ENCODE measurements at places on chromosomes 16 and 17. TPM values are rescaled to one million over a fixed set of nuclear protein-coding genes. Genes with fewer than 3 reads are reported as not detected.

DNA sequence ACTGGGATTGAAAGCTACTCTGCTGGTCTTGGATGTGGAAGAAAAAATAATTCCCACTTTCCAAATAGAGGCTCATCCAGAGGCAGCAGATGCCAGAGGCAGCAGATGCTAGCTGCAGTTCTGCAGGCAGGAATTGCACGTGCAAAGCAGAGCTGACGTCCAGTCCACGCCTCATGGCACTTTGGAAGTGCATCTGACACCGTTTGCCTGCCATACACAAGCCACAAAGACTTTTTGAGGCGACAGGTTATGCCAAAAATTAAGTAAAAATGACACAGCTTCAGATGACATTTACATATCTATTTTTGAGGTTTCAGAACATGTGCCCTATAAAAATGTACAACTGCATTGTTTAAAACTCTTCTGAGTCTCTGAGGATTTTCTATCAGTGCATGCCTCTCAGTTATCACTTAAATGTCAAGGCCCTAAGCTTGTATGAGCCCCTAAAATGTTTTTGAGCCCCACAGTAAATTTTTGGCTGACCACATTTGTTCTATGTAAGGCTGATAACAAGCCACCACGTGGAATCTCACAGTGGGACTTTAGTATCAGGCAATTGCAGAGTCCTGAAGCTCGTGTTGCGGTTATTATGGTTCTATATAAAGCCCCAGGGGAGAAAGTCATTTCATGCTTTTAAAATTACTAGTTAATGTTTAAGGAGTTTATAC, 239.2 kb downstream of the PRKCA start:
- H3K4me3 ChIP-seq = no peak overlapping the region
- no peaks in the 10 kb centered on the region for H3K27me3 ChIP-seq
- H3K4me1 ChIP-seq = peaks cover 53% of the 10 kb centered on the region
- H3K36me3 ChIP-seq = peaks cover 23% of the 10 kb centered on the region
- no peak for DNase-seq

- H3K36me3 ChIP-seq = no peaks in the 10 kb centered on the region
- no peak for DNase-seq
- no peaks in the 10 kb centered on the region for H3K4me1 ChIP-seq
- no peak overlapping the region for H3K27ac ChIP-seq
- no peaks in the 10 kb centered on the region for H3K27me3 ChIP-seq
- H3K4me3 ChIP-seq = no peak overlapping the region
These were observed 388.5 kb downstream of the CNTNAP4 start for GRCh38 chr16:76665571-76666275.

GRCh38 chr16:606656-607307, 16.9 kb downstream of the RAB40C start:
- DNase-seq = no peak
- no peak overlapping the region for H3K27ac ChIP-seq
- H3K36me3 ChIP-seq = peaks cover 3% of the 10 kb centered on the region
- H3K4me3 ChIP-seq = no peak overlapping the region
- H3K4me1 ChIP-seq = peaks cover 3% of the 10 kb centered on the region
- no peaks in the 10 kb centered on the region for H3K27me3 ChIP-seq

DNA sequence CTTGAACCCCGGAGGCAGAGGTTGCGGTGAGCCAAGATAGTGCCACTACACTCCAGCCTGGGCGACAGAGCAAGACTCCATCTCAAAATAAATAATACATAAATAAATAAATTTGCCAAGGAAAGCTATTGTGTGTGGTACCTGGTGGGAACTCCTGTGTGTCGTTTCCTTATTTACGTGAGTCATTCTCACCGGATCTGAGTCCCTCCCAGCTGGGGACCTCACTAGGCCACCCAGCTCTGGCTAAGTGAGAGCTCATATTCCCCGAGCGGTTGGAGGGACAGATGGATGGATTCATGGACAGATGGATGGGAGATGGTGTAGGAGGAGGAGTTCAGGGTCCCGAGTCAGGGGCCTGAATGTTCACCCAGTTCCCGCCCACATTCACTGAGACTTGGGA, 22.9 kb upstream of the C1QL1 start:
- H3K27me3 ChIP-seq = peaks cover 39% of the 10 kb centered on the region
- H3K4me3 ChIP-seq = no peak overlapping the region
- no peak for DNase-seq
- no peaks in the 10 kb centered on the region for H3K36me3 ChIP-seq
- H3K27ac ChIP-seq = no peak overlapping the region

DNA sequence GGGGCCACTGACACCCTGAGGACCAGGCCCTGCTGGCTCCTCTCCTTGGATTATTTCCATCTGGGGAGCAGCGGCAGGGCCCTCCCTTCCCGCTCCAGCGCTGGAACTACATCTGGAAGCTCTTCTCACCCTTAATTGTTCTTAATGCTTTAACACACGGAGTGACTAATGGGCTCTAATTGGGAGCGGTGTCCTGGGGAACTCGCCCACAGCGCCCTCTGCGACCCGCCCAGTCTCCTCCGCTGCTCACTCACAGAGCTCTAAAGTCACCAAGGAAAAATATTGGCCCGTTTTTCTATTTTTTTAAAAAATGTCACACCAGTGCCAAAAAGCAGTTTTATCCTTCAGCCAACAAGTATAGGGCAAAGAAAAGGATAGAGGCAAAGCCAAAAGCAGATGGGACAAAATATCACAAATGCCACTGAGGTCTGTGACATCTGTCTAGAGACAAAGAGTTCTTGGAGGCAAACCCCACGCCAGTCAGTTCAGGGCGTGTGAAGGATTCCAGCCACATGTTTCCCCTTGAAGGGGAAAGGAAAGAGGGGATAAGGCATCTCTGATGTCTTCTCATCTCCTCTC, 134.7 kb downstream of the RBFOX3 start:
- no peak overlapping the region for H3K27ac ChIP-seq
- H3K27me3 ChIP-seq = peaks cover 3% of the 10 kb centered on the region
- no peak overlapping the region for H3K4me3 ChIP-seq
- no peaks in the 10 kb centered on the region for H3K36me3 ChIP-seq

DNA sequence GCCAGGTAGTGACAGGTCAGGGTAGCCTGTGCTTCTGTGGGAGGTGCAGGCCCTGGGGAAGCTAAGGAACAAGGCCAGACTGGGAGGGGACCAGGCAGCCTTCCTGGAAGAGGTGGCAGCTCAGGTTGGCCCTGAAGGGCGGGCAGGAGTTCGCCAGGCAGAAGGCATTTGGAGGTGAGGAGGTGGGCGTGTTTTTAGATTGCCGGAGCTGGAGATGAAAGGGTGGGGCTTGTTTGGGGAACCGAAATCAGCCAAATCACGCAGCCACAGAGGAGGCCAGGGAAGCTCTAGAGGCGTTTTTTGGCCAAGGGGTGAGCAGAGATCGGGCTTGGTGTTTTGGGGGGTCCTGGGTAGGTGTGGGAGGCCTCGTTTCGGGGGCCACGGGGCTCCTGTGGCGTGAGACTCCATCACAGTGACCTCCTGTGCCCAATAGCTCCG, 7.6 kb downstream of the ADCY7 start:
- peak overlapping the region; percentile 99 for H3K4me3 ChIP-seq
- DNase-seq = peak; percentile 82
- H3K36me3 ChIP-seq = peaks cover 31% of the 10 kb centered on the region
- H3K4me1 ChIP-seq = peaks cover 84% of the 10 kb centered on the region

GRCh38 chr17:74770498-74771318, 5.4 kb downstream of the NAT9 start:
- no peaks in the 10 kb centered on the region for H3K27me3 ChIP-seq
- H3K4me1 ChIP-seq = peaks cover 19% of the 10 kb centered on the region
- DNase-seq = peak; percentile 91

DNA sequence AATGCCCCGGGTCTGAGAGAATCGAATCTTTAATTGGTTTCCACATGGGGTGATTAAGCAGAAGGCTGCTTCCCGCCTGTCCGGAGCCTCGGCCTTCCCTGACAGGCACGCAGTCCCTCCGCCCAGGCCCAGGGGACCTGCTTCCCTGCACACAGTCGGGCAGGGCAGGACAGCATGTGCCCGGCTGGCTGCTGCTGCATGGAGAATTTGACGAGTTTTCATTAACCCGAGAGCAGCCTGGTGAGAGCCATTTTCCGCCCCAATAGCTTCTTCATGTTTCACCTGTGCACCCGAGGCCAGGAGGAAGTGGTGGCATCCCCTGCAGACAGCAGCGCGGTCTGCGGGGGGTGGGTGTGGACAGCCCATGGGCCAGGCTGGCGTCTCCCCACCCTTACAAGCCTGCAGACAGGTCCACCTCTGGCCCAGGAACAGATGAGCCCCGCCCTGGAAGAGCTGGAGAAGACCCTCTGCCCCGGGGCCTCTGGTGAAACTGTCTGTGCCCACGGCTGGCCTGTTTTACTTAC, 67.0 kb downstream of the KLHDC4 start:
- no peak for DNase-seq
- no peaks in the 10 kb centered on the region for H3K27me3 ChIP-seq
- peak overlapping the region; percentile 73 for H3K27ac ChIP-seq
- H3K4me3 ChIP-seq = no peak overlapping the region
- peaks cover 27% of the 10 kb centered on the region for H3K4me1 ChIP-seq
- H3K36me3 ChIP-seq = peaks cover 24% of the 10 kb centered on the region

- peak overlapping the region; percentile 98 for H3K27ac ChIP-seq
- peaks cover 57% of the 10 kb centered on the region for H3K4me1 ChIP-seq
- peaks cover 41% of the 10 kb centered on the region for H3K36me3 ChIP-seq
- no peak for DNase-seq
- H3K27me3 ChIP-seq = no peaks in the 10 kb centered on the region
These were observed 11.8 kb downstream of the GGA3 start for GRCh38 chr17:75249564-75249963.

- no peak for DNase-seq
- H3K4me1 ChIP-seq = peaks cover 14% of the 10 kb centered on the region
- no peak overlapping the region for H3K4me3 ChIP-seq
- H3K36me3 ChIP-seq = peaks cover 48% of the 10 kb centered on the region
These were observed 47.1 kb upstream of the ARL4D start for GRCh38 chr17:43351691-43352090.

DNA sequence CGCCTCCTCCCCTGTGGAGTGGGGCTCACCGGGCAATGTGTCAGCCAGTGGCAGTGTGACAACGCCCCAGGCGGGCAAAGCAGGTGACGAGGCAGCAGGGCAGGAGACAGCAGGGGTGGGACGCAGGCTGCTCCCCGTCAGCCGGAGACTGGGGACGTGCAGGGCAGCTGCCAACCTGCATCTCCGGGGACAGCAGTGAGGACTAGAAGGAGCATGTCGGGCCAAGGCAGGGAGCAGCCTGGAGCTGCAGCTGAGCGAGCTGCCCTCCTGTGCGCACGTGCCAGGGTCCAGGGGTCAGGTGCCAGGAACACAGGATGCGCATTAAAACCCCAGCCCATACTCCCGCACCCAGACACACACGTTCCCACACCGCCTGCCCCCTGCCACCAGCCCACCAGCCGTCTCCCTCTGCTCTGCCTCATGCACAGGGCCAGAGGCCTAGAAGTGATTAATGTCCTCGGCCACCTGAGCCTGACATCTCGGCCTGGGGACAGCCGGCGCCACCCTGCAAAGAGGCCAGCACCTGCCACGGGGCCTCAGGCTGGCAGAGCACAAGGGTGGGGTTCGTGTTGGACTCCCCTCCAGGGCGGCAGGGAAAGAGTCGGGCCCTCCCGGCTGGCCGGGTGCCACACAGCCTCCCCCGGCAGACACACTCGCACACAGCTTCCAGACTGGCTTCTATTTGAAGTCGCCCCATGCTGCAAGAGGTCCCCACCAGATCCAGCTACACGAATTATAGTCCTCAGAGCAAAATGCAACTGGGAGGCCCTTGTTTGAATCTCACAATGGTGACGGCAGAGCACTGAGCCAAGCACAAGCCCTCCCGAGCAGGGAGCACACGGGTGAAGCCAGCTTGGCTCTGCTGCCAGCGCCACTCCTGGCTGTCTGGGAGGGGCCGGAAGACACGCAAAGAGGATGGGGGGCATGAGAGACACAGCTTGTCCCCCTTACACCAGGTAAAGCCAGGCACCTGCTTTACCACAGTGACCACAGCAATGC, 90.4 kb downstream of the RBFOX3 start:
- no peak overlapping the region for H3K27ac ChIP-seq
- H3K27me3 ChIP-seq = no peaks in the 10 kb centered on the region
- no peak overlapping the region for H3K4me3 ChIP-seq
- no peaks in the 10 kb centered on the region for H3K36me3 ChIP-seq
- H3K4me1 ChIP-seq = no peaks in the 10 kb centered on the region

DNA sequence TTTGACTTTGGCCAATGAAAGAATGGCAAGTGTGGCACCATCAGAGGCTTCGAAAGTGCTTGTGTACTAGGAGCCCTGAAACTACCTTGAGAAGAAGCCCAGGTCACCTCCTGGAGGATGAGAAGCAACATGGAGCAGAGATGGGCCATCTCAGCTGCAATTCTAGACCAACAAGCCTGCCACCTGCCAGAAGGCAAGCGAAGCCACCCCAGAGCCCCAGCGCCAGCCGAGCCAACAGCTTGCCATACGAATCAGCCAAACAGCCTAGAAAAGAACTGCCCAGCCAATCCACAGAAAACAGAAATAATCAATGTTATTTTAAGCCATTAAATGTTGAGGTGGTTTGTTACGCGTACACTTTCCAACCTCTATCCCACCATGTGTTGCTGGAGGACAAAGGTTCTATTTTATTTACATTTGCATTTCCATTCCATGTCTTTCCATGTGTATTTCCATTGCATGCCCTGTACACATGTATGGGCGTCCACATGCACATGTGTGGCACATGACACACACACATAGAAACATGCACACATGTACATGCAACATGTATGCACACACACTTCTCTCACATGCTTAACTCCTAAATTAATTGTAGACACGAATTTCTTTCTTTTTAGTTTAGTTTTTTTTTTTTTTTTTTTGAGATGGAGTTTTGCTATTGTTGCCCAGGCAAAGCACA, 144.3 kb upstream of the TNRC6C start:
- no peaks in the 10 kb centered on the region for H3K4me1 ChIP-seq
- H3K27ac ChIP-seq = no peak overlapping the region
- H3K27me3 ChIP-seq = peaks cover 13% of the 10 kb centered on the region
- no peaks in the 10 kb centered on the region for H3K36me3 ChIP-seq
- H3K4me3 ChIP-seq = no peak overlapping the region

GRCh38 chr17:4247971-4248388, 15.8 kb downstream of the ANKFY1 start:
- no peak overlapping the region for H3K27ac ChIP-seq
- DNase-seq = no peak
- peaks cover 14% of the 10 kb centered on the region for H3K36me3 ChIP-seq
- H3K4me3 ChIP-seq = no peak overlapping the region
- peaks cover 34% of the 10 kb centered on the region for H3K4me1 ChIP-seq
- H3K27me3 ChIP-seq = no peaks in the 10 kb centered on the region

The CIBAR2 gene
- not detected for total RNA-seq

The CCL23 gene
- not detected for total RNA-seq

The SPNS3 gene
- 1.9 TPM for total RNA-seq

The SOST gene
- not detected for total RNA-seq

The PIK3R6 gene
- 4.5 TPM for total RNA-seq

The ENGASE gene
- total RNA-seq = 49.5 TPM
